ENCODE measurements at places on chromosomes 2 and 18.

- no peak for DNase-seq
Measured at GRCh38 chr2:1556776-1557466, 143.7 kb downstream of the TPO start.

DNA sequence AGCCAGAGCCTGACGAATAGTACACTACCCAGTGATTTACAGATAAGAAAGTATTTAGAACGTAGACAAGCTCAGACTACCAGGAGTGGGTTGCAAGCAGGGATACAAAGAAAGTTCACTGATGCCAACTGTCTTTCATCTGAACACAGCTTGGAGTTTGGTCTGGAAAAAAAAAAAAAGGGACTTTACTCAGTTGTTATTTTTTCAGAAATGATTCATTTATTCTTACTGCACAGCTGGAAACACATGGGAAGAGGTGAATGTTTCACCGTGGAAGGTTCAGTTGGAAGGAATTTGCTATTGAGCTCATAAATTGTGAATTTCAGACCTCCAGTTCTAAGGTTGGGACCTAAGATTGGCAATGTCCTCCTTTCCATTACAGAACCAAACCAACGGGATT is 259.7 kb downstream of the ETAA1 start:
- no peak for DNase-seq

GRCh38 chr18:43662657-43663056 is 385.4 kb upstream of the SYT4 start:
- DNase-seq: no peak

- DNase-seq: no peak
Measured at GRCh38 chr2:20404950-20405349, 41.9 kb upstream of the RHOB start.

- DNase-seq: no peak
Measured at GRCh38 chr2:165575044-165575615, 105.6 kb downstream of the CSRNP3 start.

DNA sequence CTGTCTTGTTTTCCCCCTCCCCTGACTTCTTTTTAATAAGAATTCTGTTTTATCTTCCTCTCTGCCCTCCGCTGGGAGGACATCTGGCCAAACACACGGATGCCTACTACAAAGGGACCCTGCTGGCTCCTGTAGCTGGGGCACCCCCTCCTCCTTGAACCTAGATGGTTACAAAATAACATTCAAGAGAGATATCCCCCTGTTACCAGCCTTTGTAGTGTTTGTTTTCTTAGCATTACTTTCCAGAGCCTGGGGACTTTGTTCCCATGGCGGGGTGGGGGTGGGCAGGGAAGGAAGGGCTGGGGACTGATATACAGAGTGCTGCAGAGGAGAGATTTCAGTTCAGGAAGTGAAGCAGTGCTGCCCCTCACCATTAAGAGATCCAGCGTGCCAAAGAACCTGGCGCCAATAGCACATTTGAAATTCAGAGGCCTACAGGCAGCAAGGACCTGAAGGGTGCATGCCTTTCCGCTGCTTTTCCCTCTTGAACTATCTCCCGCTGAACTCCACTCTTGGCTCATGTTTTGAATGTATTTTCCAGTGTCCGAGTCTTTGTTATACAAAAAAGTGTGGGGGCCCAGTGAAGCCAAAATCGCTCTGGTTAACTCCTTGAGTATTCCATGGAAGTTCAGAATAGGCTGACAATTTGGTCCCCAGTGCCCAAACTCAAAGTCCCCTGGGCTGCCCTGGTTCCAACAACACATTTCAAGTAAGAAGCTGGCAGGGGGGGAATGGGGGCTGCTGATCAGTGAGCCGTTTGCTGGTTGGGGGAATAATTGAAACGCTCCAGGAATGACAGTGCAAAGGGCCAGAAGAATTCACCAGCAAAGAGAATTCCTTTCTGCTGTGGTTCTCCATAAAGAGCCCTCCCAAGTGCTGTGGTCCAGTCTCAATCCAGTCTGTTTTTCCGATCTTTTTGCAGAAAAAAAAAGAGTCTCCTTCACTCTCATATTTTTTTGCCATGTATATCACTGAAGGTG is 94.8 kb upstream of the THOC1 start:
- DNase-seq: no peak

All from GM04504 (cell line).